Frontal cortex (tissue), 4 donors: ENCODE measurements at places on chromosomes 11 and 22. TPM values are rescaled to one million over a fixed set of nuclear protein-coding genes. Genes with fewer than 3 reads are reported as not detected.
A peak's percentile ranks its signal among the peaks of the same experiment; 100 is the strongest.

- no peak for DNase-seq
Observed at GRCh38 chr11:93487032-93487483, 56.1 kb downstream of the SMCO4 start.

GRCh38 chr11:38014405-38014804 lies 1416.4 kb upstream of the RAG2 start:
- DNase-seq = no peak

DNA sequence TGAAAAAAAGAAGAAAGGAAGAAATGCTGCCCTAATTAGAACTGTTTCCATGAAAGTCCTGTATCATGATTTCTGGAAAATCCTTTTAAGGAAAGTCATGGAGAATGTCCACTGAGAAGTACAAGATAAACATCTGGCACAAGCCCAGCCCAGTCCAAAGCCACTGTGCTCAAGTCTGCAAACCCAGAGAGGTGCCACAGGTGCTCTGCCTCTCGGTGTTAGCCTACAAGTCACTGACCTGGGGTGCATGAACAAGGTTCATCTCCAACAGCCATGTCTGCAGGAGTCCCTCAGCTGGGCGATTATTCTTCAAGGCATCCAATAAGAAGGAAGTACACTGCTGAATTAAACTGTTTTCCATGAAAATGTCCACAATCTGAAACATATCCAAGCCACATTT lies 51.1 kb upstream of the SLC25A1 start:
- no peak for DNase-seq

DNA sequence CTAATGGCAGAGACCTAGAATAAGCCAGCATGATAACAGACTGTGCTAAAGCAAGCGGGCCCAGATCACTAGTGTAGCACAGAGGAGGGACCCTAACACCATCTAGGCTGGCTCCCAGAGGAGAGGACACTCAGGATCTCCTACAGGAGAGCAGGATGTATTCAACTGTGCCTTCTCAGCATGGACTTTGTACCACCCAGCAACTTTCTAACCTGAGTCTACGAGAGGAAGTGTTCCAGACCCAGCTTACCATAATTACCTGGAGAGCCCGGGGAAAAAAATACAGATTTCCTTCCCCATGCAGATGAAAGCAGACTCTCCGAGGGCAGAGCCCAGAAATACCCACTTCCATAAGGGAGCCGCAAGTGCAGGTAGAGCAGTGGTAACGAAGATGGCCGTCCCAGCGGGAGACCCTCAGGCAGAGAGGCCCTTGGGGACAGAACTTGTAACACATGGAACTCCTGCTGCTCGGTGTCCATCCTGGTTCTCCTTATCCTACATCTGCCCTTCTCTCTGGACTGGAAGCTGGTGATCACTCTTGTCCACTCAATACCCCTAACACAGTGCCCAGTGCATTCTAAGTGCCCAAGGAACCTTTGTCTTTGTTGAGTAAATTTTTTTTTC lies 20.2 kb downstream of the DDX25 start:
- no peak for DNase-seq

Gene CBLIF
- total RNA-seq = not detected

Gene ZC3H12C
- total RNA-seq = 28.9 TPM

Gene KCNA4
- 11.0 TPM for total RNA-seq

DNA sequence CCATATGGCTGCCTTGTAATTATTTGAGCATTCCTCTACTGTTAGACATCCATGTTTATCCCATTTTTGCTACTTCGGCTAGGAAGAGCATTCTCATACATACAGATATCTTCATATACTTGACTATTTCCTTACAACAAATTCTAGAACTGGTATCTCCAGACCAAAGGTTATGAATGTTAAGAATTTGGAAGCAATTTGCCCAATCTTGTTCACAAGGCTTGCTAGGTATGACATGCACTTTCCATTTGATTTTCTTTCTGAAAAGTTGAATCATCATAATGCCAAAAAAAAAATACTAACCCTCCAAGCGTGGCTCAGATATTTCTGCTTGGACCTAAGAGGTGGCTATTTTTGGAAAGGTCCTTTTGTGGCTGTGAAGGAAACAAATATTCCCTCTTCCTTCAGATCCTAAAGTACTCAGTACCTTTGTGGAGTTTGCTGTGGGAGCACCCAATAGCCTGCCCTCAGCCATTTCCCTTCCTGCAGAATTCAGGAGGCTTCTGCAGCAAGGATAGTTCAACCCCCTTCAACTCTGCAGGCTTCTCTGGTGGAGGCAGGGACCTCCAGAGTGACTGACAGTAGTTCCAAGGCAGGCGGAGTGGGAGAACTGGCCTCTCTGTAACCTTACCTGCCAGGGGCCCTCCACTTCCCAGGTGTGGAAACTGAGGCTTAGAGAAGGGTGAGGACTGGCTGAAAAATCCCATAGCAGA lies 22.0 kb upstream of the CPT1A start:
- DNase-seq = no peak

GRCh38 chr22:25845985-25846745 lies 104.2 kb downstream of the MYO18B start:
- no peak for DNase-seq

Gene PRODH
- total RNA-seq = 0.82 TPM

- no peak for DNase-seq
Observed at GRCh38 chr22:47188261-47189055, 426.0 kb downstream of the TBC1D22A start.

Gene RTN4RL2
- 0.41 TPM for total RNA-seq

- DNase-seq = no peak
Observed at GRCh38 chr22:42203609-42204008, 66.8 kb downstream of the TCF20 start.

DNA sequence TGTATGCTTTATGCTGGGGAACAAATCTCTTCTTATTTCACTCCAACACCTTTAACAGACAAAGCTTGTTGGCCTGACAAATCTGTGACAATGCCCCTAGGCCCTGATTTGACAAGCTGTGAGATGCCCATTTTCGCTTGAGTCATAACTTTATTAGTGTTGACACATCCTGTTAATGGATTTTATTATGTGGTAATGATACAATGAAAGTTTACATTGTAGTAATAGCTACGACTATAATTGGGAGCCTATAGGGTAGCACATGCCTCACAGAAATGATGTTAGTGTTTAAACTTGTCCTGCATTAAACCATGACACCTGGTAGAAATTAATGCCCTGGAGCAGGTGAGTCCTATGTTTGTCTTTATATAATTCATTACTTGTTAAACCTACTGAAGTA lies 3.3 kb upstream of the MMP10 start:
- no peak for DNase-seq

- DNase-seq = no peak
Observed at GRCh38 chr11:125347261-125347585, 148.8 kb downstream of the FEZ1 start.

Gene ALDH3B2
- not detected for total RNA-seq

DNA sequence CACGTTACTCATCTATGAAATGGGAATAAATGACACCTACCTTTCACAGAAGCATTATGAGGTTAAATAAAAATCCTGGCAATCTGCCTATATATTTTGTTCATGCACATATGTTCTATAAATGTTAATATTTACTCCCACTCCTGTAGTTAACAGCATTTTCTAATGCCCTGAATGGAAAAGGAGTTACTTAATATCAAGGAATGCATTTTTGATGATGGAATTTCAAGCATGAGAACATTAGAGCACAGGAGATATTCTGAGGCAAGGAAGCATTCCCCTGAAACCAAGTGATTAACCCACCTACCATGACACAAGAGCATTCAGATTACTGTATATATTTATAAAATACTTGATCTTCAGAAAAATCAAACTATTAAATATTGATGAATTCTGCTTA lies 102.1 kb downstream of the ARHGAP32 start:
- DNase-seq = no peak

- DNase-seq = no peak
Observed at GRCh38 chr22:43901976-43902643, 10.3 kb upstream of the PNPLA5 start.

Gene HBB
- 552 TPM for total RNA-seq

Gene CHCHD10
- total RNA-seq = 5.3 TPM

Gene TECTA
- total RNA-seq = 2.0 TPM

DNA sequence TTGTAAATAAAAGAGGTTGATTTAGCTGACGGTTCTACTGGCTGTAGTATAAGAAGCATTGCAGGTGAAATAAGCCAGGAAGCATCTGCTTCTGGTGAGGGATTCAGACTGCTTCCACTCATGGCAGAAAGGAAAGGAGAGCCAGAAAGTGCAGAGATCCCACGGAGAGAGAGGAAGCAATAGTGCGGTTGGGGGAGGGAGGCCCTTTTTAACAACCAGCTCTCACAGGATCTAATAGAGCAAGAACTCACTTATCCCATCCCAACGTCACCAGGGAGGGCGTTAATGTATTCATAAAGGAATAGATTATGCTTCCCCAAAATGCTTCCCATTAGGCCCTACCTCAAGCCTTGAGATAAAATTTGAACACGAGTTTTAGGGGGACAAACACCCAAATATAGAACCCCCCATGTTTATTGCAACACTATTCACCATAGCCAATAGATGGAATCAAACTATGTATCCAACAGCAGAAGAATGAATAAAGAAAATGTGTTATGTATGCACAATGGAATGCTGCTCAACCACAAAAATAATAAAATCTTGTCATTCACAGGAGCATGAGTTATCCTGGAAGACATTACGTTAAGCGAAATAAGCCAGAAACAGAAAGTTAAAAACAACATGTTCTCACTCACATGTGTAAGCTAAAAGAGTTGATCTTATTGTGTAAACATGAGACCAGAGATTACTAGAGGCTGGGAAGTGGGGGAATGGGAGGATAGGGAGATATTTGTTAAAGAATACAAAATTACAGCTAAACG lies 908.3 kb upstream of the ANO3 start:
- DNase-seq = no peak

DNA sequence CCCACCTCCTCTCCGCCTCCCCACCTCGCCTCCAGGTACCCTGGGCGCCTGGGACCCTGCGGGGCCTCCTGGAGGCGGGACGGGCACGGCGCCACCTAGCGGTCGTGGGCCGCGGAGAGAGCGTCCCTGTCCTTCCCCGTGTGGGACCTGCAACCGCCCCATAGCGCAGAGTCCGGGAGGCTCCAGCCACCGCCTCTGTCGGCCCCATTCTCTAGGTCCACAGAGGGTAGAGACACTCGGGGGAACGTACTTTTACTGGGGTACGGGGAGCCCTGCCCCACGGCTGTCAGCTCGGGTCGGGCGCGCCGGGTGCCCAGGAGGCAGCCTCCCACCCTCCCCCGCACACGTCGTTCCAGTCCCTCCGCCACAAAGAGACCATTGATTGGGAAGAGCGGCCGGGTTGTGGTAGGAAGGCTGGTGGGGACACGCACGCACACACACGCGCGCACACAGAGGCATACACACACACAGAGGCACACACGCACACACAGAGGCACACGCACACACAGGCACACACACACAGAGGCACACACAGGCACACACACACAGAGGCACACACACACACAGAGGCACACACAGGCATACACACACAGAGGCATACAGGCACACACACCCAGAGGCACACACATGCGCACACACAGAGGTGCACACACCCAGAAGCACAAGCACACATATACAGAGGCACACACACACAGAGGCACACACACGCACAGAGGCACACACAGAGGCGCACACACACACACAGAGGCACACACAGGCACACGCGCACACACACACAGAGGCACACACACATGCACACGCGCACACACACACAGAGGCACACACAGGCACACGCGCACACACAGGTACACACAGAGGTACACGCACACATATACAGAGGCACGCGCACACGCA lies 12.6 kb upstream of the NECTIN1 start:
- DNase-seq = peak; percentile 72

Gene PNPLA3
- 17.5 TPM for total RNA-seq

Gene MMP13
- total RNA-seq = not detected

GRCh38 chr11:111091321-111091938 lies 154.1 kb upstream of the POU2AF2 start:
- no peak for DNase-seq

DNA sequence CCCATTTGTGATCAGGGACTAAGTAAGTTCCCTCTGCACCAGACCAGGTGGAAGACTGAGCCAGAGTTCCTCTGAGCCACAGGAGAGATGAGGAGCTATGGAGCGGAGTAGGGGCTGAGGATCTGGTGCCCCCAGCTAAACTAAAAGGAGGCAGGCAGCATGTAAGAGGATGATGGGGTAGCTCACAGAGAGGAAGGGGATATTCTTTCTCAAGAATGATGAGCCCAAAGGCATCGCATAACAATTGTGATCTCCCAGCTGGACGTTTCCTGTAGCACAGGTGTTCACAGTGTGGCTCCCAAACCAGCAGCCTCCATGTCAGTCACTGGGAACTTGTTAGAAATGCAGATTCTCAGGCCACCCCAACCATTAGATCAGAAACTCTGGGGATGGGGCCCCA lies 24.4 kb downstream of the ADAMTS8 start:
- no peak for DNase-seq

GRCh38 chr11:2890466-2891294 lies 5.1 kb upstream of the CDKN1C start:
- DNase-seq = no peak

Gene OR52D1
- not detected for total RNA-seq
